ENCODE measurements at places on chromosomes 12 and 14.
A peak's percentile ranks its signal among the peaks of the same experiment; 100 is the strongest.

GRCh38 chr14:31770271-31770670, 209.1 kb downstream of the NUBPL start:
- DNase-seq: no peak

DNA sequence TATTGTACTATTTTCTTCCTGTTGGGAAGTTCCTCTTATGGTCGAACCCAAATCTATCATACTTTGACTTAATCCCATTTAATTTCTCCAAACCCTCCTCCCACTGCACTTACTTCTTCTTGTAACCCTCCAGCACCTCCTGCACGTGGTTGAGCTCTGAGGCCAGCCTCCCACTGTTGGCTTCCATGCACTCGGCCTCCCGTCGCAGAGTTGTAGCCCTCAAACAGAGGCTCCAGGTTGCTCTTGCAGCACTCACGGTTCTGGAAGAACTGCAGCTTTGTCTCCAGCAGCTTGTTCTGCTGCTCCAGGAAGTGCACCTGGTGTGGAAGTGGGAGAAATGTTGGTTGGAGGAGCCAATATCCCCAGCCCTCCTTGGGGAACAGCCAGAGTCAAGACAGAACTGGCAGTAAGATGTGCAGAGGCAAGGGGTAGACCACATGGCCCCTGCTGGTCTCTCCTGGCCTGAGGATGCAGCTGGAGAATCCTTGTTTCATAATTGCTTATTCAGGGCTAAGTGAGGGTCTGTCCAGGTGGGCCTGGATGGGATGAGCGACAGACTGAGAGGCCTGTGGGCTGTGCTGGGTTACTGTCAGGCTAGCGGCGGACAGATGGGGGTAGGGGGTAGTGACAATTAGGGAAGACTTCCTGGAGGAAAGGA, 18.4 kb upstream of the KRT86 start:
- DNase-seq: no peak

GRCh38 chr14:78782551-78782950, 612.4 kb downstream of the NRXN3 start:
- no peak for DNase-seq

DNA sequence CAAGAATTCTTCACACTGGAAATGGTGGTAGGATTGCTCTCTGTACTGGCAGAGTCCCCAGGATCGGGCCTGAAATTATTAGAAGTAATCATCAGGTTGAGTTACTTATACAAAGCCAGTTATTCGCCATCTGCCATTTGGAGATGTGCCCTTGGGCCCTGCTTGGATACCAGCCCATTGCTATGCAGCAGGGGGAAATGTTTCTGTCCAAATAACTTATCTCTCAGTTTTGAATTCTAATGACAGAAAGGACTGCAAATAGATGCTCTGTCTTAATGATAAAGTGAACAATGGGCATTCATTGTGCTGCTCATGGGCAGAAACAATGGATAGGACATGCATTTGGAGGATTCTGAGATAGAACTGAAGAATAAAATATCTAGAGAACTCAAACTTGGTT, 139.1 kb upstream of the PELI2 start:
- DNase-seq: no peak

GRCh38 chr14:23728791-23729190, 92.6 kb downstream of the DHRS2 start:
- no peak for DNase-seq

DNA sequence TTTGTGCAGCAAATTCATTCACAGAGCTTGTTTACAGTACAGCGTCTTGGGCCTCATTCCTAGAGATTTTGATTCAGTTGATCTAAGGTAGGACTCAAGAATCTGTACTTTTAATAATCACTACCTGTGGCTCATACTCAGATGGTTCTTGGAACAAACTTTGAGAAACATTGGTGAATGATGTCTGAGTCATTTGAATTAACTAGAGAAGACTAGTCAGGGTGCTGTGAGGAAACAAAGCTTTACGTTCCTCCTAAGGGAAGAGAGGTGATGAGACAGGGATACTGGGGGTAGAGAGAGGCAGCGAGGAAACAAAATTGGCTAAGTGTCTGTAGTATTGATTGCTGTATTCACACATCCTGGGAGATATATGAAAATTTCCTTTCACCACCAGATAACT, 109.4 kb downstream of the SLC15A5 start:
- no peak for DNase-seq

DNA sequence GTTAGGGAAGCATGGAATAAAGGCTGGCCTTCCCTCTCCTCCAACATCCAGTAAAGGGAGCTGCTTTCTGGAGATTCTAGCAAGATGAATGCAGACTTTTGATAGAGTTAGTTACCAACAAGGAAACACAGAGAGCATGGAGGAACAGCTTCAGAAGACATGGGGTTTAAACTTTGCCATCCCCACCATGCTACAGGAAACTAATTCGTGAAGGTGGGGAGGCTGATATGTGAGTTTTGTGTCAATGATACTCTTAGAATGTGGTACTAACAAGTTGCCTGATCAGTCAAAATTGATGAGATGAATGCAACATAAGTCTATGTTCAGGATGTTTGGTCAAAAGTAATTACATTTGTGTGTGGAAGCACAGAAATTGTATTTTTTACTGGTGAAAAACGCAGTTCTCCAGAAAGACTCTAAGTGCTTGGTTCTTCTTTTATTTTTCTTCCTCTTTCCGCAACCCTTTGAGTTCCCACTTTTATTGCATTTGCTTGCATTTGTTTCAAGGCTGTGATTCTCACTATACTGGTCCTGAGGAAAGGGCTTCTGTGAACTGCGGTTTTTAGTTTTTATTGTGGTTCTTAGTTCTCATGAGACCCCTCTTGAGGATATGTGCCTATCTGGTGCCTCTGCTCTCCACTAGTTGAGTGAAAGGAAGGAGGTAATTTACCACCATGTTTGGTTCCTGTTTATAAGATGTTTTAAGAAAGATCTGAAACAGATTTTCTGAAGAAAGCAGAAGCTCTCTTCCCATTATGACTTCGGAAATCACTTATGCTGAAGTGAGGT, at the start of gene CLEC4A:
TSS of gene CLEC4A (plus strand) at position 494 of the 789 bp plus-strand sequence. CDS start at position 756, 262 bp downstream.
- DNase-seq: no peak

DNA sequence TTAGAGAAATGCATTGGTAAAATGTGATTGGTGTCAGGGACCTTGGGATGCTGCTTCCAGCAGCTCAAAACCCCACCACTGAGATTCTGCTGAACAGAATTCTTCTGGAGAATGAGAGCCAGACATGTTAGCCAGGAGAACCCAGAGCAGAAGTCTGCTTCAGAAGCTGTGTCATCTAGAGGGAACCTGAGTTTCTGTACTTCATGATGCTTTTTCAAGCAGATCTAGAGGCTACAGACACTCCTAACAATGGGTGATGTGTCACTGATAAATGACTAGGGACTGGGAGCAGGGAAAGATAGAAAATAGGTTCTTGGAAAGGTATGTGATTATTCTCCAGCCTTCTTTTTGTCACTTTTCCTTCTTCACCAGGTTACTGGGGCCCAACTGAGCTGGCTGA, 41.6 kb downstream of the KANSL2 start:
- DNase-seq: no peak

GRCh38 chr14:100067971-100068959, 3.0 kb downstream of the EVL start:
- DNase-seq: no peak

DNA sequence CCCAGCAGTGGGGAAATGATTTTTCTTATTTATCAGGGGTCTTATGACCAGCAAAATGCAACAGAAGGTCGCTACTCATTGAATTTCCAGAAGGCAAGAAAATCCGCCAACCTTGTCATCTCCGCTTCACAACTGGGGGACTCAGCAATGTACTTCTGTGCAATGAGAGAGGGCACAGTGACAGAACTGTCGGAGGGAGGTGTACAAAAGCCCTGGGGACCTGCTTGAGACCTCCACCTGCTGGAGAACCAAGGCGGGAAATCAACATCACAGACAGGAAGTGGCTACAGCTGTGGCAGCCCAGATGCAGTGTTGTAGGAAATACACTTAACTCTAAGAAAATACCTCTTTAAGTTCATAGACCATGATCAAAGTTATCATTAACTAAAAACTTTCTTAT, 250.9 kb upstream of the OR4E1 start:
- no peak for DNase-seq

DNA sequence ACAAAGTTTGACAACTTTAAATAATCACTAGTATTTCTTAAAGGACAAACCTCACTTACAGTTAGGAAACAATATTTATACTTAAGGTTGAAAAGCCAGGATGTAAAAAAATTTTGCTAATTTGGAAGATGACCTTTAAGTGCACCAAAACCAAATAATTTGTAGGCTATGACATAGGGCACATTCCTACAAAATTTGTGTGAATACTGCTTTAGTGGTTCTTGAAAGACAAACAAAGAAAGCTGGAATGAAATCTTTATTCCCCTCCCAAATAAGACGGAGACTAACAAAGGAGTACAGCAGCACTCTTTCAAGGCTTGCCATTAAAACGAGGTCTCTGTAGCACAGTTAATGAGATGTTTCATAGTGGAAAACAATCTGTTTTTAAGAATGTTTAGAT, 45.6 kb downstream of the MSRB3 start:
- no peak for DNase-seq

DNA sequence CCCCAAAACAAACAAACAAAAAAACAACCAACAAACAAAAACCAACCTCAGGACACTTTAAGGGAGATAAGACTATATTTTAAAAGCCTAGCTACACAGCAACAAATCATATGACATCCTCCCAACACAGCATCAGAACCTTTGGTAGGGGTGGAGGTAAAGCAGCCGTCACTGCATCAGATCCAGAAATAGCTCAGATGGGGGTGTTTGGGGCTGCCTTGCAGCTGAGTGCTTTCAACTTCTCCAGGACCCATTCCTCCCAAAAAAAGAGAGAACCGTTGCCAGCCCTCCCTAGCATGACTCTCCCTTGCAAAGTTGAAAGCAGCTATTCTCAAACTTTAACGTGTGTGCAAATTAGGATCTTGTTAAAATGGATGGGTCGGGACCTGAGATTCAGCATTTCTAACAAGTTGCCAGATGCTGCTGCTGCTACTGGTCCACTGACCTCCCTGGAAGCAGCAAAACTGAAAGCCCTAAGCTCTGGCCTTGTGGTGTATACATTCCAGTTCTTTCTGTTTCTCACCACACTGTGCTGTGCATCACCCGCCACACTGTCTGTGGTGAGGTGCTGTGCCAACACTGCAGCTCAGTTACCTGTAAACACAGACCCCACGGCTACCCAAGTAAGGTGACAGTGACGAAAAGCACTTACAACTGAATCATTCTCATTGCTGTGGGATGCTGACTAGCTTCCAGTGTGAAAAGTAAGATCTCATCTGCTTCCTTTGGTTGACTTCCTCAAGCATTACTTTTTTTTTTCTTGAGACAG, 54.0 kb downstream of the SLC38A1 start:
- no peak for DNase-seq

GRCh38 chr14:100439781-100440180, 116.6 kb downstream of the SLC25A47 start:
- no peak for DNase-seq

GRCh38 chr14:62144863-62145262, 382.6 kb downstream of the SNAPC1 start:
- DNase-seq: no peak

DNA sequence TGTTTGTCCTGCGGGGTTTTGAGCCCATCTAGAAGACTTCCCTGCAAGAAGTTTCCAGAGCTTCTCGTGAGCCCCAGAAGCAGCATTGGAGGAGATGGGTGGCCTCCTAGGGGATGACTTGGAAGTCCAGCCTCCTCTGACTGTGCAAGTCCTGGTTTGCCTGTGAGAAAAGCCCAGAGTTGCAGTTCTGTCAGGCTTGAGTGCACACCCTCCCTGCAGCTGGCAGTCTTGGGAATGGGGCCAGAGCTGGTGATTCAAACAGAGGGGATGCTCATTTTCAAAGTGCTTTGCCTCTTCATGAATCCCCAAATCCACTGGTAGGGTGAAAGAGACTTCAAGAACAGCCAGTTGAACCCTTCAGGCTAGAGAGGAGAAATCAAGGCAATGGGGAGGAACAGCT, 3.9 kb upstream of the PPP1R1A start:
- DNase-seq: no peak

GRCh38 chr12:2443776-2444175, 351.0 kb upstream of the FKBP4 start:
- no peak for DNase-seq

DNA sequence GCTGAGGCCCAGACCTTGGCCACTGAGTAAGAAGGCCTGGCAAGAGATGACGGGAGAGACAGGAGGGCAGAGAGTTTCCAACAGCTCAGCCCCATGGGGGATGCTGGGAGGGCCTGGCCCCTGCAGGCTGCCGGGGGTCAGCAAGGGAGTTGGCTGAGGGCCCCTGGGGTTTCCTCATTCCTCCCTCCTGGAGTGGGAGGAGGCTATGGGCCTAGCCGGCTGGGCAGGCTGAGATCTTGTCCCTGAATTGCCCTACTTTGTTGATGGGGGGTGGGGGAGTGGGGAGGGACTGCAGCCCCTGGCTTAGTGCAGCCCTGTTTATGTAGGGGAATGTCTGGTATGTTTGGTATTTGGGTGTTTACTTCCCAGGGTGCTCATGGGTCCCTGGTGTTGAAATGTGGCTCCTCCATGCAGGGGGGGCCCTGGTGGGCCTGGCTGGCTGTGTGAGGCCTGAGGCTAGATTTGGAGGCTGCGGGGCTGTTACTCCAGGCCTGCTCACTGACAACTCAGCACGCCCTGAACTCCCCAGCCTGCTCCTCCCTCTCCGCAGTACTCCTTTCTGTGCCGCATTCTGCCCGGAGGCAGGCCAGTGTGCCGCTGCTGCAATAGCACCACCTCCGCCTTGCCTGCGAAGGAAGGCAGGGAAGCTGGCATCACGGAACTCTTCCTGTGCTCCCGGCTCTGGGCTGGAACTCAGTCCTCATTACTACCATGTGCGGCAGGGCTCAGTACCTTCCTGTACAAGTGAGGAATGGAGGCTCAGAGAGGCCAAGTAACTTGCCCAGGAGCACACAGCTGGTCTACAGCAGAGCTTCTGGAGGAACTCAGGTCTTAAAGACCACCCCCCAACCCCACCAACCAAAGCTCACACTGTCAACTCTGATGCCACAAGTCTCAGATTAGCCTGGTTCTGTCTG, 25.3 kb downstream of the JDP2 start:
- DNase-seq: peak; percentile 84

- DNase-seq: no peak
Measured at GRCh38 chr12:50086148-50086547, 1.0 kb downstream of the SMARCD1 start.

DNA sequence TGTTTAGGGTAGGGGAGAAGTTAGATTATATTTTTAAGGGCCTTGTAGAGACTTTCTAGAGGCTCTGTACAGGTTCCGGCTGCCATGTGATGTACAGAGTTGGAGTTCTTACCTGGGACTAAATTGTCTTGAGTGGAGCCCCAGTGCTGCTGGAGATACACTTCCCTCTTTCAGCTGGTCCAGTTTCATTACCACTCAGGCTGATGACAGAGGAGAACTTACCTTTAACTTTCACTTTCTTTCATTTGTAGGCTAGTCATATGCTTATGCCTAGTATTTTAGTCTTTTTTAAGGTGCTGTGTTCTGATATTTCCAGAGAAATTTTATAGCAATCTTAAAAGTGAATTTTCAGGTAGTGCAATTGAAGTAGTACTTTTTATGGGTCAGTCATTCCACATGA, 117.3 kb downstream of the ERC1 start:
- DNase-seq: no peak

GRCh38 chr14:99679543-99679942, 4.6 kb upstream of the CYP46A1 start:
- no peak for DNase-seq

GRCh38 chr14:76168531-76168930, 16.8 kb downstream of the GPATCH2L start:
- DNase-seq: no peak

- DNase-seq: no peak
Measured at GRCh38 chr12:1662761-1663439, 28.0 kb upstream of the ADIPOR2 start.
